ENCODE measurements at places on chromosomes 5 and 9.

- no peak for DNase-seq
Observed at GRCh38 chr9:15404171-15404570, 18.5 kb upstream of the SNAPC3 start.

GRCh38 chr5:180201051-180201987 lies 7.7 kb downstream of the RASGEF1C start:
- peak; percentile 75 for DNase-seq

DNA sequence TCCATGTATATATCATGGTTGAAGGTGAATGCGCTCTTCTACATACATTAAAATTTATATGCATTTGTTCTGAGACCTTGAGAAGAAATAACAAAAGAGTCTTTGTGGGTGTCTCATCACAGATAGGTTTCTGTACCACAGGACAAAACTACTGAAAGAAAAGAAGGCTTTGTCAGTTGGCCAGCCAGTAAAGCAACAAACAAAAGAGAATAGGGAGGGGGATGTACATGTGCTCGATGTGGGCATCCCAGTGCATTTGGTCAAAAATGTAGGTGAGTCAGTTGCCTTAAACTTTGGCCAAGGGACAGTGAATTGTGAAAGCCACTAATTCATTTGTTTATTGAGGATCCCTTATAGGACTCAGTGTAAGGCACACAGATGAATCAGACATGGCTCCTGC lies 13.3 kb downstream of the RBM18 start:
- DNase-seq, result no peak

- no peak for DNase-seq
Observed at GRCh38 chr9:12818431-12819000, 43.7 kb downstream of the LURAP1L start.

GRCh38 chr5:43926923-43927322 lies 323.9 kb downstream of the NNT start:
- DNase-seq, result peak; percentile 3

DNA sequence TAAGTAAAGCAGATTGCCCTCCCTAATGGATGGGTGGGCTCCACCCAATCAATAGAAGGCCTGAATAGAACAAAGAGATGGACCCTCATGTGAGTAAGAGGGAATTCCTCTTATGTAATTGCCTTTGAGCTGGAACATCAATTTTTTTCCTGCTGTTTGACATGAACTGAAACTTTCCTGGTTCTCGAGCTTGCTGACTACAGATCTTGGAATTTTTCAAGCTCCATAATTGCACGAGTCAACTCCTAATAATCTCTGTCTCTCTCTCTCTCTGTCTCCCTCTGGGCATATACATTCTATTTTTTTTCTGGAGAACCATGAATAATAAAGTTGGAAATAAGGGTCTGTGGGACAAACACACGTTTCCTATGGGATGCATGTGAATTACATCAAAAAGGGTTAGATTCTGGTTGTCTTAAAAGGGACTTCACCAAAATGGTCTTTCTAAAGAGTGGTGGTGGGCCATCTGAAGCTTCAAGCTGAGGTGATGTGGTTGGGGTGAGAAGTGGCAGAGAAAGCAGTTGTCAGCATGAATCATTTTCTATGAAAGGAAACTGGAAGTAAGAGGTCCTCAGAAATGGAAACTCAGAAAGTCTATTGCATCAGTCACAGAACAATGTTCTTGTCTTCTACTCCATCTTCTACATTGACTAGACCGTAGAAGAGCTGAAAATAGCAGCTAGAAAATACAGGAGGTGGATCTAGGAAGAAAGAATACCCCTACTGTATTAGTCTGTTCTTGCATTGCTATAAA lies 47.0 kb upstream of the HOMER1 start:
- DNase-seq, result no peak

GRCh38 chr9:38047301-38048251 lies 21.5 kb downstream of the SHB start:
- DNase-seq, result peak; percentile 68

DNA sequence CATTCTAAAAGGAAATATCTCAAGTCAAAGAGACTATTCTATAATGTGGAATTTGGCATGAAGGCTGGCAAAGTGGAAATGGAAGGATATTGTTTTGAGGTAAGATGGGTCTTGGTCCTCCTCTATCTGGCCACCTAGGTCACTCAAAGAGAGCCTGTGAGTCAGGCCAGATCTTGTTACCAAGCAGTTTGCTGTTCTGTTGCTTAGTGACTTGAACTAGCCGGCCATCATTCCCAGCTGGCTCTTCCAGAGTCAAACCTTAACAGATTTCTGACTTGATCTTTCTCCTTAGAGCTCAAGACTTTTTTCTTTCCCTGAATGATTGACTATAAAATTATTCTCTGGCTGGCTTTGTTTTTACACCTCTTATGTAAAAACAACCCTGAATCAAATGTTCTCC lies 136.1 kb downstream of the PDE4D start:
- DNase-seq, result no peak

GRCh38 chr5:169350759-169351240 lies 49.9 kb upstream of the SLIT3 start:
- DNase-seq, result no peak

DNA sequence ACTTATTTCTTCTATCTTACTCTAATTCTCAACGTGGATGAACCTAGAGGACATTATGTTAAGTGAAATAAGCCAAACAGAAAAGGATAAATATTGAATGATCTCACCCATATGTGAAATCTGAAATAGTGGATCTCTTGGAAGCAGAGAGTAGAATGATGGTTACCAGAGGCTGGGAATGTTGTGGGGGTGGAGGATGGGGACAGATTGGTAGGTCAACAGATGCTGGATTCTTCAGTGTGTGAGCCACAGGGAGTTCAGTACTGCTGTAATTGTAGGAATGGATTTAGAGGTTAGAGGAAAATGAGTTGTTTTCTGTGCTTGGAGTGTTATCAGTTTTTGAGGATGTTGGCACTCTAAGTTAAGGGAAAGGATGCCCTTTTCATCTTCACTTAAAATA lies 190.6 kb downstream of the FBXL7 start:
- DNase-seq, result no peak

GRCh38 chr9:20178197-20178596 lies 389.4 kb upstream of the SLC24A2 start:
- DNase-seq, result no peak

- no peak for DNase-seq
Observed at GRCh38 chr9:136977223-136977622, at the start of gene PTGDS. Gene PTGDS (plus strand): TSS chr9:136977504. CDS start chr9:136977579, 75 bp downstream.

DNA sequence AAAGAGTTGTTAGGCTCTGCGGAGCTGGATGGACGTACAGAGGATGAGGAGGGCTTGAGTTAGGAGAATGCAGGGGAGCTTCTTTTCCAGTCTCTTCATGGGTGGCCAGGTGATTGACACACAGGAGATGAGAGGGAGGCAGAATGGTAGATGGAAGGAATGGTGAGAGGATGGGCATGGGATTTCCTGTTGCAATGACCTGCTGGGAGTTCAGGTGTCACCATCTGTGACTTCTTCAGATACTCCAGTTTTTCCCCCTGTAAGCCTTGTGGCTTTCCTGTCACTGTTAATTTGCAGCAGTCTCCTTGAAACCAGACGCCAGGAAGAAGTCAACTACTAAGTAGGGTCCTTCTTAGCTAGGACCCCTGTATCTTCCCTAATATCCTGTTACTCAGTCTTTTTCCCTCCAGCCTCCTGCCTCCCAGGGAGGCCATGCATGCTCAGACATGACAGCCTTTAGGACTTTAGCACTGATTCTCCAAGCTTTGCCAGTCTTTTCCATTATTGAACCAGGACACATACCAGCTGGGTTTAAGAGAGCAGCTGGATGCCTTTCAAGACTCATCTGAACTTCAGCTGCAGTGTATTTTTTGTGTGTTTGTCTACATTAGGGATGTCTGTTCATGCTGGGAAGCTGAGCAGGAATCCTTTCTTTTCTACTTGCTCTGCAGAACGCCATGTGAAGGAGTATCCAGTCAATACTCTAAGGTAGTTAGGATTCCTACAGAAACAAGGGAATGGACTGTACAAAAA lies 67.2 kb upstream of the CD180 start:
- DNase-seq, result no peak

- DNase-seq, result no peak
Observed at GRCh38 chr5:22787807-22788206, 65.3 kb downstream of the CDH12 start.

DNA sequence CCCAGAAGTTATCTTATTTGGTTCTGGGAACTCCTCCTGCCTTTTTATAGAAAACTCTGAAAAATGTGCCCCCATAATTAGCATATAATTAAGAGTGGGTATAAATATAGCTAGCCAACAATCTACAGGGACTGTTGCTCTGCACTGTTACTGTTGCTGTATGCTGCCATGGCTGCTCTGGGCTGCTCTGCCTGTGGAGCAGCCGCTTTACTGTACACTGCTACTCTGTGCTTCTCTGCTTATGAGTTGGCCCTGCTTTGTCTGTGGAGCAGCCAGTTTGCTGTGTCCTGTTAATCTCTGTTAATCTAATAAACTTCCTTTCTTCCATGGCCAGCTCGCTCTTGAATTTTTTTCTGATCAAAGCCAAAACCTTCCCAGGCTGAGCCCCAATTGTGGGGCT lies 2244.0 kb upstream of the ACO1 start:
- DNase-seq, result no peak

All from neural progenitor cell (in vitro differentiated cells).